ENCODE measurements at places on chromosomes 11 and 22. TPM values are rescaled to one million over a fixed set of nuclear protein-coding genes. Genes with fewer than 3 reads are reported as not detected.

RHOG gene
- 62.2 TPM for polyA plus RNA-seq

ANGPTL5 gene
- not detected for polyA plus RNA-seq

NTM gene
- polyA plus RNA-seq, result not detected

JRKL gene
- 10.6 TPM for polyA plus RNA-seq

TMEM25 gene
- 0.75 TPM for polyA plus RNA-seq

SYNGR1 gene
- 14.5 TPM for polyA plus RNA-seq

ANKK1 gene
- polyA plus RNA-seq, result 0.03 TPM

MS4A12 gene
- not detected for polyA plus RNA-seq

GAL3ST1 gene
- polyA plus RNA-seq, result 10.4 TPM

All from A549 (cell line).